ENCODE measurements at places on chromosomes 2 and 18. TPM values are rescaled to one million over a fixed set of nuclear protein-coding genes. Genes with fewer than 3 reads are reported as not detected.

Gene SCN3A
- 0.64 TPM for total RNA-seq

GRCh38 chr2:149527998-149528755, 59.4 kb downstream of the MMADHC start:
- no peak for DNase-seq

Gene ST6GAL2
- total RNA-seq = 2.8 TPM

Gene HOXD9
- total RNA-seq = 2.4 TPM

GRCh38 chr2:20291106-20291564, 59.5 kb downstream of the PUM2 start:
- DNase-seq = peak; percentile 38

DNA sequence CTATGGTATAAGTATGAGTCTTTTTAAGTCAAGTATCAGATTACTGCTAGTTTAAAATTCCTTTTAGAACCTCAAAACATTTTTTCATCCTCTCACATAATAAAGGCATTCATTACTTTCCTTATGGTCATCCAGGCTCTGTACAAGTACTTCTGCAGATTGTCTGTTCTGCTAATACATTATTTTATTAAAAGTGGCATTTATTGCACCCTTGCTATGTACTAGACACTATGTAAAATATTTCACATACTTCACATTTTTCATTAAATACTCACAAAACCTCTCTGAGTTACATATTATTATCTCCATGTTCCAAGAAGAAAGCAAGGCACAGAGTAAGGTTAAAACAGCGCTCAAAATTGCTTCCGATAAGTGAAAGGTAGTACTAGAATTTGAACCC, 84.1 kb downstream of the RAPH1 start:
- DNase-seq = no peak

GRCh38 chr2:173874894-173875237, 90.3 kb downstream of the SP3 start:
- no peak for DNase-seq

GRCh38 chr2:203535078-203535783, at the start of gene RAPH1:
Gene RAPH1, minus strand, starts transcription at chr2:203535301. Its CDS starts 39,948 bp downstream, at chr2:203495353.
- DNase-seq = peak; percentile 62

GRCh38 chr18:55610506-55610905, 22.5 kb upstream of the TCF4 start:
- no peak for DNase-seq

Gene ALK
- 0.33 TPM for total RNA-seq

All from breast epithelium (tissue), 4 donors.